HS-5 (cell line): ENCODE measurements at places on chromosomes 12 and 14.

- no peak for DNase-seq
These were observed 137.2 kb upstream of the E2F7 start for GRCh38 chr12:77202457-77203060.

- no peak for DNase-seq
These were observed 11.1 kb downstream of the CCDC62 start for GRCh38 chr12:122785503-122785902.

DNA sequence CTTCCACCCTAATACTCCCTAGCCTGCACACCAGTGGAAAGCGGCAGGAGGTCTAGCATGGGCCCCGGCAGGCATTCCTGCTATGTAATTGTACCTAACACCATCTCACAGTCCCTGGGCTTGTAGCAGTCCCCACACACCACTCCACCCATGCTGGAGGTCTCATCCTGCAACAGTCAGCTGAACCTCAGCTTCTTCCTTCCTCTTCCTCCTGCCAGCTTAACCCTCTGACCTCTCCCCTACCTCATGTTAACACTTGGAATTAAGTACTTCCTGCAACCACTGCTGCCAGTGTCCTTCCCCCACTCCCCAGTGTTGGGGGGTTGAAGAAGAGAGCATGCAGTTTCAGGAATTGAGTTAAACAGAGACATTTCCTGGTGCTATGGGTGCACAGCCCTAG lies 7.6 kb downstream of the ADCY4 start:
- no peak for DNase-seq

GRCh38 chr14:100673085-100673806 lies 53.4 kb upstream of the DLK1 start:
- DNase-seq, result no peak

- DNase-seq, result no peak
These were observed 60.1 kb downstream of the KLHL28 start for GRCh38 chr14:44901696-44902095.

DNA sequence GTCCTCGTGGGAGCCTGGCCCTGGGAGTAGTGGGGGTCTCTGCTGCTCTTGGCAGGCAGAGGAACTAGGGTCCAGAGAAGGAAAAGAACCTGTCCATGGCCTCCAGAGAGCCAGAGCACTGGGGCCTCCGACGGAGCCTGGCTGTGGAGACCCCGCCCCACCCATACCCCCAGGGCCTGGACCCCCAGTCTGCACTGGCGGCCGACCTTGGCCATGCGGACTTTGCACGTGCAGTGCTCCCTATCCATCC lies 1.1 kb downstream of the BEGAIN start:
- DNase-seq, result no peak

- no peak for DNase-seq
These were observed 2.1 kb upstream of the ARHGAP5 start for GRCh38 chr14:32074887-32075572.

GRCh38 chr12:44584625-44585024 lies 291.5 kb downstream of the NELL2 start:
- no peak for DNase-seq

GRCh38 chr12:11959117-11959823 lies 111.5 kb upstream of the BCL2L14 start:
- no peak for DNase-seq

DNA sequence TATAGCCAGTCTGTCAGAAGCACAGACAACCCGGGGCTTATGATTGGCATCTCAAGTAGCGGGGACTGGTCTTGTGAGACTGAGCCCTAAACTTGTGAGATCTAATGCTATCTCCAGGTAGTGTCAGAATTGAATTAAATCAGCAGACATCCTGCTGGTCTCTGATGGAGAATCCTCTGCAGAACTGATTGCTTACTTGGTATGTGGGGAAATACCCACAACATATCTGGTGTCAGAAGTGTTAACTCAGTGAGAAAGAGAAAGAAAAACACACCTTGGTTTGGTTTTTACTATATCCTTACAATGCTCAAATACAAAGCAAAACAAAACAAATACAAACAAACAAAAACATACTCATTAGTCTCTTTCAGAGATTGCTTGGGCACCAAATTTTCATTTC lies 10.0 kb downstream of the SEL1L start:
- DNase-seq, result no peak
